ENCODE measurements at places on chromosomes 5 and 9. TPM values are rescaled to one million over a fixed set of nuclear protein-coding genes. Genes with fewer than 3 reads are reported as not detected.

- DNase-seq, result no peak
Observed at GRCh38 chr5:173452119-173452905, 124.1 kb upstream of the STC2 start.

DNA sequence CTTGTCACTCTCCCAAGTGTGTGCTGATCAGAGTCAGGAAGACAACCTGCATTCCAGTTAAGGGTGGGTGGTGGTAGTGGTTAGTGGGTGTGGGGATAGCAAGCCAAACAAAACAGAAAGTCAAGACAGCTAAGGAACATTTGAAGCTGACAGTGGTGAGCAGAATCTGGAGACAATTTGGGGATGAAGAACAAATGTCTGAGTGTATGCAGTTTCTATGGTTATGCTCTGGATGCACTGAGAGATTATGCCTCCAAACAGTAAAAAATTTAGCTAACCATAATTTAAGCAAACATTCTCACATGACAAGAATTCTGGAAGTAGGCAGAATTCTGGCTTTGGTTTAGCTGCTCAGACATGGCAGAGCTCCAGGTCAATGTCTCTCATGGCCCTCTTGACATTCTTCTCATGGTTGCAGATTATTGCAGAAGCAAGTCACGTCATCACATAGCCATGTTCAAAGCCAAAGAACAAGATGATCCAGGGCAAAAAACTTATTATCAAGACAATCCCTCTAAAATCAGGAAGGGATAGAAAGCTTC lies 148.7 kb downstream of the LURAP1L start:
- DNase-seq, result no peak

DNA sequence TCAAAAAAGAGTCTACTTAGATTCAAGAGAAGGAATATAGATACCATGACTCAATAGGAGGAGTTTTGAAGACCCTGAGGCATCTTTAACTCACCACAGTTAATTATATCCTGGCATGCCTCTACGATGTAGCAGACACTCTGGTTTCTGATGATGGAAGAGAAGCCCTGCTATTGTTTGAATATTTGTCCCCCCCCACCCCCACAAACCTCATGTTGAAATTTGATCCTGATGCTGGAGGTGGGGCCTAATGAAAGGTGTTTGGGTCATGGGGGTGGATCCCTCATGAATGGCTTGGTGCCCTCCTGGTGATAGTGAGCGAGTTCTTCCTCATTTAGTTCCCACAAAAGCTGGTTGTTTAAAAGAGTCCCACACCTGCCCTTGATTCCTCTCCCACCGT lies 147.9 kb upstream of the TBCA start:
- no peak for DNase-seq

MEIKIN gene
- polyA plus RNA-seq, result not detected

- DNase-seq, result no peak
Observed at GRCh38 chr9:91558879-91559278, 135.2 kb upstream of the NFIL3 start.

GRCh38 chr9:113921396-113921925 lies 45.4 kb downstream of the ZNF618 start:
- DNase-seq, result no peak

GRCh38 chr9:119852390-119852789 lies 483.2 kb upstream of the BRINP1 start:
- no peak for DNase-seq

ANKRD31 gene
- polyA plus RNA-seq, result 0.05 TPM

SPINK13 gene
- not detected for polyA plus RNA-seq

SLC46A2 gene
- 1.4 TPM for polyA plus RNA-seq

TAL2 gene
- not detected for polyA plus RNA-seq

DNA sequence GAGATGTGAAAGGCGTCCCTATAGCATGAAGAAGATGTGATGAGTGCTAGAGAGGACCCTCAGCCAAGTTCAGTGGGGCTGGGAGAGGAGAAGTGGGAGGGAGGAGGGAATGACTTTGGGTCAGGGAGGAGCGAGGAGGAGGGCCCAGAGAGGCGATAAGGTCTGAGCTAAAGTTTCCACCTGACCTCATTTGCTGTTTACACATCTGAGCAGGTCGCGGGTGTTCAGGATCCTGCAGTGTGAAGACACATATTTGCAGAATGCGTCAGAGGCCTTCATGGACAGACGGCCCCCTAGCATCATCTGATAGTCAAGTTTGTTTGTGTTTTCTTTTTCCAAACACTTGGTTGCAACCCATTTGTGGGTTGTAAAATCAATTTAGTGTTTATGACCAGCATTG lies 18.9 kb upstream of the IGFBPL1 start:
- no peak for DNase-seq

- no peak for DNase-seq
Observed at GRCh38 chr5:54438620-54439389, 16.7 kb upstream of the HSPB3 start.

DNA sequence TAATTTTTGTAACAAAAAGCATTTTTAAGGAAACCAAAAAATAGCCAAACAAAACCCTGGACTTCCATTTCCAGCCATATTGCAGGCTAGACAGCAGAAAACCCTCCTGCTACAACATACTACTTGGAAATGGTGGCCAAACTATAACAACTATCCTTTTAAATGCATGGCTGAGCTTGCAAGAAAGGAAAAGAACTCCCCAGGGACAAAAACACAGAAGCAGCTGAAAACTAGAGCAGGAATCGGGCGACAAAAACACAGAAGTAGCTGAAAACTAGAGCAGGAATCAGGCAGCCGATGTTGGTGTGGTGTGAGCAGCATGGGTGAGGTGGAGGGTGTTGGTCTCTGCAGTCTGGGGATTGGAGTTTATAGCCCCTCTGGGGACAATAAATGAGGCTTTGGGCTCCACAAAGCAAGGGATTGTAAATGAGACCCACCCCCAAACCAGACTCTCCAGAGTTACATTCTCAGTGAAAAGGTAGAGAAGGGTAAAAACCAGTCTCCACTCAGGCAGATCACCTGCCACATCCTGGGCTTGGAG lies 95.2 kb downstream of the C9orf50 start:
- DNase-seq, result no peak

GRCh38 chr9:98795295-98795955 lies 930 bp downstream of the ANKS6 start:
- no peak for DNase-seq

DNA sequence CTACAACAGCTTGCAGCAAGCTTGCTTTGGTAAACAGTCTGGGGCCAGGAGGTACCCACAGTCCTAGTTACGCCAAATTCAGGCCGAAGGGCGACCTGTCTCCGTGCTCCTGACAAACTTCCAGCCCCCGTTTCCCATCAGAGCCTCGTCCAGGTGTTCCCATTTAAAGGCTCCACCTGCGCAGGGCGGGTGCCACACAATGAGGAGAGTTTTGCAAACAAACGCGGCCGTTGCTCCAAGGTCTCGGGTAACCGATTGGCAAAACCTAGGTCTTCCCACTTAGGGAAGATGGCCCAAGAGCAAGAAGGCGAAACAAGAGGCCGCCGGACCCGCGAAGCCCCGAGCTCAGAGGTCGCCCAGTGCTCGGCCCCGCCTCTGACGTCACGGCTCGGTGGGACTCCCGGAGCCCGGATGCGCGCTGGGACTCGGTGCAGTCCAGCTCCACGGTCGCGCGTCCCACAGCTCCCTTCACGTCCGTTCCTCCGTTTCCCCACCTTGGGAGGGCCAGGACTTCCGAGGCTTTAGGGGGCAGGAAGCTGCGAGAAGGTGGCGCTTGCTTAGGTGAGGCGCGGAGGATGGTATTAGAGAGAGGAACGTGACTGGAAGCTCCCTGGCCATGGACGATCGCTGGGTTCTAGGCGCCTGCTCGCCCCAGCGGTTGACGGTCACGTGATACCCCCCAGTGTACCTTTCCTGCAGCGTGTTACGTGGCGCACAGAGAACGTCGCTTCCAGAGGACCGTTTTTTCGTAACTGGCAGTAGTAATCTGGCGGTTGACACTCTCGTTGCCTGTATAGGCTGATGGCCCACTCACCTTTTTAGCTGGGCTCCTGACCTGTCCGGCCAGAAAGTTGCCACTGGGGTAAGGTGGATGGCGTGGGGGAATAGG lies 41.8 kb upstream of the KDM4C start:
- DNase-seq, result no peak

- no peak for DNase-seq
Observed at GRCh38 chr5:71836559-71837112, 117.6 kb downstream of the CARTPT start.

GRCh38 chr5:134634227-134634626 lies 1.6 kb upstream of the SAR1B start:
- DNase-seq, result no peak

PCDHGA11 gene
- polyA plus RNA-seq, result 1.9 TPM

DNA sequence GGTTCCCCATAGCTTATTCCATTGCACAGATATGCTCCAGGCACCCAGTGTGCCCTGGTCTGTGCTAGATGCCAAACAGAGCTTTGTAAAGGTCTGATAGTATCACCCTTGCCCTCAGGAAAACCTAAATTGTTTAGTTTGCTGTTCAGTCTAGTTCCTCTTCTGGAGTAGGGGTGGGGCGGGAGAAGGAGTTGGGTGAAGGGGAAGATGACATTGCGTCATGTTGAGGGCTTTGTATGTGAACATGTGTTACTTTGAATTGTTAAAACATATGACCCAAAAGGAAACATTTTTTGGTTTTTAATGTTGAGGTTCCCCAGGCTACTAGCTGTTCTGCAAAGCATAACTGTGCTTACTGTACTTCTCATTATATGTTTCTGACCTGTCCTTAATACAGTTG lies 40.6 kb downstream of the HACD4 start:
- DNase-seq, result no peak

- no peak for DNase-seq
Observed at GRCh38 chr5:54519509-54519876, 1.9 kb downstream of the SNX18 start.

- DNase-seq, result no peak
Observed at GRCh38 chr5:123720955-123721354, 209.0 kb downstream of the CSNK1G3 start.

DNA sequence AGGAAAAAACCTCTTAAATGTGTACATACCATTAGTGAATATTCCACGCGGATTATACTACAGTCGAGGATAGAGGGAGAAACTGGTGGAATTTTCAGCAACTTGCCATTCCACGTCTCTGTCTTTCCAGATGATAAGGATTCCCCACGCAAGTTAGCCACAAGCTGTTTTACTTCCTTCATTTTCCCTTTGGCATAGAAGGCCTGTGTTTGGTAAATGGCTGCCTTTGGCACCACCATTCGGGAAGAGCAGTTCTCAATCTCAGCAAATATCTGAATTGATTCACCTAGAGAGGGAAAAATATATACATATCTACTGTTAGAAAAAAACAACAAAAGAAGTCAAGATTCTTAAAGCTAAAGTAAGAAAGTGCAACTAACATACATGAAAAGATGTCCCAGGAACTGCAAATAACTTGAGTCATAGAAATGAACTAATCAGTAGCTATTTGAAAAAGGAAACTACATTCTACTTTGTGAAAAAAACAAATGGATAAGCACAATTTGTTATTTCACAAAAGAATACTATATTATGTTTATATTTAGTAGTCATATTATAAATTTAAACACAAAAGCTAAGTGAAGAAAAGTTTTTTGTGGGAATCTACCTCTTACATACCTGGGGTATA lies 8.1 kb downstream of the ARRDC3 start:
- no peak for DNase-seq

ADAMTS2 gene
- polyA plus RNA-seq, result 22.8 TPM

DNA sequence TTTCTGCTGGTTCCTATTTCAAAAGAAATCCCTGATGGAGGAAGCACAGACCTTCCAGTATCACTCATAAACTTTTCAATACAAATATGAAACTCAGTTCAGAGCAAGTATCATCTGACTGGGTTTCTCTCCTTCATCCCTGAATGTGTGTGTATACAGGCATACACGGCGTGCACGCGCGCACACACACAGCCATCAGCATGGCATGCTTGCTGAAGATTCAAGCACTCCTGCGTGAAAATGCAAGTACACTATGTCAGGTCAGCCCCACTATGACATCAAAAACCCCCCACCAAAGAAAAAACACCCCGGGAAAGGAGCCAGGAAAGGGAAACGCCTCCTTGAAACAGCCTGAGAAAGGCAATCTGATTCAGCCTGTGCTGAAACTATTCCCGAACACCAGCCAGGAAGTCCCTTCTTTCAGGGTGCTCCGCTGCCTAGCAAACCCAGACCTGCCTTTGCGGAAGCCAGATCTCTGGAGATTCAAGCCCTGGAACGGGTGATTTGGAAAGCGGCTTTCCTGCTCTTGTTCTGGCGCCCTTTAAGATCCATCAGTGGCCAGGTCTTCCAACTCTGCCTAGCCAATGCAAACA lies 831 bp downstream of the KLHL3 start:
- DNase-seq, result no peak
